ENCODE measurements at places on chromosomes 16 and 17. TPM values are rescaled to one million over a fixed set of nuclear protein-coding genes. Genes with fewer than 3 reads are reported as not detected.

DNA sequence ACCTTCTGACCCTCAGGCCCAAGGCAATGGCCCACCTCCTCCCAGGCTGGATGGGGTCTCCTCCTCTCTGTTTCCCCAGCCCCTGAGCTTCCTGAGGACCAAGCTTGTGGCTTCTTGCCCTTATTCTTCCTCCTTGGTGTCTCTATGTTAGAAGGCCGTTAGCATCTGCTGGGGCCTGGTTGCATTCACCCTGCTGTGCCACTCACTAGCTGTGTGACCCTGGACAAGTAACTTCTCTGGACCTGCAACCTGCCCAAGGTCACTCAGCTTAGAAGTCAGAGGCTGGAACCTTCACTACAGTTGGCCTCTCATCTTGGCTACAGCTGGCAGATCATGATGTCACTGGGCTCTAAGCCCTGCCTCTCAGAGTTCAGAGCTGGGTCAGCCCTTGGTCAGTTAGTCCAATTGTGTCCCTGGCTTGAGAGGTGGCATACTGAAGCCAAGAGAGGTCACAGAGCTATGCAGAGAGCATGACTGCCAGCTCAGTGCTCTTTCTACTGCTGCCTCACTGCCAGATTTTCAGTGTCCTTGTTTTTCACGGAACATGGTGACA lies 3.0 kb downstream of the MT2A start:
- peak; percentile 67 for DNase-seq

Gene SPNS3
- total RNA-seq, result not detected

DNA sequence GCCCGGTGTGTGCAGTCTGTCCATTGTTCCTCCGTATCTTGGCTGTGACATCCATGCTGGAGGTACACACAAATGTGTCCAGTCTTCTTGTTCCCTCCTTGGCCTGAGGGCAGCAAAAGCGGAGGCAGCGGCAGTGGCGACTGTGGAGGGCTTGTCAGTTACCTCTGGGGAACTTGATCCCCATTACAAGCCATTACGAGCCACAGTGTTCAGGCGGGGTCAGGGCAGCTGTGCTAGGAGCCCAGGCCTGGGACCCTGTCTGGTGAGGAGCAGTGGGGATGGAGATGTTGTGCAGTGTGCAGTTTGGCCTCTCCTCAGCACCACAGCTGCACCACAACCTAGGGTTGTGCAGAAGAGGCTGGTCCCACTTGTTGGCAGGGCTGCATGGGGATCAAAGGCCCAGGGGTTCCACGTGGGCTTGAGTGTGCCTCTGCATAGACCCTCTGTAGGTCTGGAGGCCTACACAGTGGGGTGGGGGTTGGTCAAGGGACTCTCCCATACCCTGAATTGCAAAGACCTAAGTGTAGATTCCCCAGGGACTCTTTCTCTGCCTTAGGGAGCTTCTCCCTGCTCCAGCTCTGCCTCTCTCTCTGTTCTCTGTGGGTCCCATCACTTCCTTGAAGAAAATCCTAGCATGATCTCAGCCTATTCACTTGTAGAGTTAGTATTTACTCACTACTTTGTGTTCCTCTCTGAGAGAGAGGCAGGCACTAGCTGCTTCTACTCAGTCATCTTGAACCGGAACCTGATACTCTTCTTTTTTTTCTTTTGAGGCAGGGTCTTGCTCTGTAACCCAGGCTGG lies 58.8 kb downstream of the SLFN11 start:
- DNase-seq, result no peak

- peak; percentile 33 for DNase-seq
Observed at GRCh38 chr16:381789-382717, at the start of gene PGAP6. TSS of gene PGAP6 (minus strand) at chr16:381978. CDS start at chr16:381821, 157 bp downstream.

DNA sequence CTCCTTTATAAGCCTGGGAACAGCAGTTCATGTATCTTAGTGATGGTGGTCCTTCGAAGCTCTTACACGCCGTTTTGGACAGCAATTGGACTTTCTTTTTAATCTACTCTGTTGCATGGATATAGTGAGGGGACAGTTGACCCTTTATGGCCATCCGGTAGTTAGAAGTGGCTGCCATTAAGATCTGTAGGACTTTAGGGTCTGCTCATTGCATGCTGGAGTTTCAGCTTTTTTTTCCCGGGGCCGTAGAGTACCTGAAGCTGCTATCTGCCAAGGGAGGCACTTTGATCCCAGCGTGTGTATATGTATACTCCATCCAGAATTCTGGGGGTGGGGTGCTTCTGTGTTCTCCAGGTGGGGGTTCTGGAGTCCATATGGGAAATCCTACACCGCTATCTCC lies 1.2 kb downstream of the CYB5D1 start:
- DNase-seq, result no peak

DNA sequence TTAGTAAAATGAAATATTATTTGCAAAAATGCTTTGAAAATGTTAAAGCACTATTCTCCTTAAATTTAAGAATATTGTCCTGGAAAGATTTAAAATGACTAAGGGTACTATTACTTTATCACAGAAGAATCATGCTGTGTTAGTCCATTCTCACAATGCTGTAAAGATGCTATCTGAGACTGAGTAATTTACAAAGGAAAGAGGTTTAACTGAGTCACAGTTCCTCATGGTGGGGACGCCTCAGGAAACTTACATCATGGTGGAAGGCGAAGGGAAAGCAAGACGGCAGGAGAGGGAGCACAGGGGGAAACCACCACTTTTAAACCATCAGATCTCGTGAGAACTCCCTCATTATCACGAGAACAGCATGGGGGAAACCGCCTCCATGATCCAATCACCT lies 245.6 kb downstream of the IRX3 start:
- no peak for DNase-seq

Gene ARL5C
- total RNA-seq, result not detected

Gene KIF2B
- not detected for total RNA-seq

DNA sequence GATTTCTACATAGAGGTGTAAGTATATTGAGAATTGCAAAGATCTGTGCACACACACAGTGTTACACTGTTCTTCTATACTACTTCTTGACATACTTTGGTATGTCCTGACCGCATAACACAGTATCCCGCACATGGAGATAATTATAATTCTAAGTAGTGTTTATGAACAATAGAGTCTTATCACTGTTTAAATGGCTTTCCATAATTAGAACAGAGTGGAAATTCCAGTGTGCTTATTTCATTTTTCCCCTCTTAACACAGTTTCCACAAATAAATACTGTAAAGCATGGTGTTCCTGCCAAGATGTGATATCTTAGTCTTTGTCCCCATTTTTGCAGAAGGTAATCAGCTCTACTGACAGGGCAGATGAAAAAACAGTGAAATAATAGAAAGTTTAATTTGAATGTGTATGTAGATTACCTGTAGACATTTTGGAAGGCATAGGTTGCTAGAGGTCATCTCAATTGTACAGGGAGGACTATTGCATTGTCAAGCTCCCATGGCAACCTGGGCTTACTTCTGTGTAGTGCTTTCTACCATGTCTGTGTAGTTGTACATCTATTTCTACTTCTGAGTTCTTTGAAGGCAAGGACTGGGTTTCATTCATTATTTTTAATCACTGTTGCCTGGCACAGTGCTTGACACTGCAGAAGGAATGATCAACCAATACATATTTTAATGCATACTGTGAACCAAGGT lies 10.1 kb upstream of the KRT28 start:
- peak; percentile 43 for DNase-seq

DNA sequence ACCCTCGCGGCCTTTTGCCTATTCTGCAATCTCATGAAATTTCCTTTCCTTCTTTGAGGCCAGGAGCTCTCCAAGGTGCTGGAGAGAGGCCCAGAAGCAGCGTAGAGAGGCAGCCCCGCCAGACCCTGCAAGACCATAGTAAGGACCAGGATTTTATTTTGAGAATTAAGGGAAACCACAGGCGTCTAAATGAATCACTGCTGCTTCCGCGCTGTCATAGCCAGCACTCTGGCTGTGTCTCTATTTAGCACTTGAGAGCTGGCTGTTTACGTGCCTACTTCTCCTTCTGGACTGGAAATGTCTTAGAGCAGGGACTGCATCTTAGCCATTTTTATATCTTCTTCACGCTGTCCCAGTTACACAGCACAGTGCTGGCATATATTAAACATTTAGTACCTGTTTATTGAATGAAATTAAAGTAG lies 37.6 kb upstream of the PIRT start:
- DNase-seq, result no peak

- DNase-seq, result no peak
Observed at GRCh38 chr17:9218064-9218635, 196.8 kb downstream of the NTN1 start.

- DNase-seq, result peak; percentile 82
Observed at GRCh38 chr17:59378675-59379074, 47.2 kb downstream of the YPEL2 start.

Gene PRAC2
- not detected for total RNA-seq

DNA sequence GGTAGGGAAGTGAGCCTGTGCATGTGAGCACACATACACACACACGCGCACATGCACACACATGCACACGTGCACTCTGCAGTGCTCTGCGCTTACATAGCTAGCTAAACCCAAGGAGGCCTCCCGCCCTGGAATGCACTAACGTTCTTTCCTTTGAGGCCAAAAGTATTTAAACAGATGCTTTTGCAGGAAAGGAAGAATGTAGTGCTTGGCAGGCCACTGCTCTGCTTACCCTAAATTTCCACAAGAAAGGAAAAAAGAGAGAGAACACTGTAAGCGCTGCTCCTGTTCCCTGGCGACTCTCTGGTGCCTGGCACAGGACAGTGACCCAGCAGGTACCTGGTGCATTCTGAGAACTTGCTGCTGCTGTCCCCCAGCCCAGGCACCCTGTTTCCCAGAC lies 31.3 kb upstream of the MRPS23 start:
- peak; percentile 89 for DNase-seq

Gene SCGB1C2
- total RNA-seq, result not detected

Gene RAB11FIP4
- total RNA-seq, result 1.1 TPM

DNA sequence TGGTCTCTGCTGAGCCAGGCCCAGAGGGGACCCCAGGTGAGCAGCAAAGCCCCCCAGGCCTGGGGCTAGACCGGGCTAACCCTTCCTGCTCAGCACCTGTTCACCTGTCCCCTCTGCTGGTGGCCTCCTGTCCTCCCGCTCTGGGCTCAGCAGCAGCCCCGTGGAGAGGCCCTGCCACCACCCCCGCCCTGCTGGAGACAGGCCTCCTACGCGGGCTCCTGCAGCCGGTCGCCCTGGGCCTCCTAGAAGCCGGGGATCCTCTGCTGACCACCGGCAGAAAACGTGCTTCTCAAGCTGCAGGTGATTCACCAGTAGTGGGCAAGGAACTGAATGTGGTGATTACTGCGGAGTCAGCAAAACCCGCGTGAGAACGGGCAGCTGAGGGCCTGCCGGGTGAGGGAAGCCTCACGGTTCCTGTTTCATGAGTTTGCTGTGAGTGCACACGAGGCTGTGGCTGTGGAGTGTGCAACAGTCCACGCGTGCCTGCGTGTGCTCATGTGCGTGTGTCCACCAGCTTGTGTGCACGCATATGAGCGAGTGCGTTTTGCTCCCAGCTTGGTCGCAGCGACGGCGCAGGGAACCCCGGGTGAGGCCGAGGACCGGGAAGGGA lies 792 bp downstream of the SECTM1 start:
- peak; percentile 55 for DNase-seq

DNA sequence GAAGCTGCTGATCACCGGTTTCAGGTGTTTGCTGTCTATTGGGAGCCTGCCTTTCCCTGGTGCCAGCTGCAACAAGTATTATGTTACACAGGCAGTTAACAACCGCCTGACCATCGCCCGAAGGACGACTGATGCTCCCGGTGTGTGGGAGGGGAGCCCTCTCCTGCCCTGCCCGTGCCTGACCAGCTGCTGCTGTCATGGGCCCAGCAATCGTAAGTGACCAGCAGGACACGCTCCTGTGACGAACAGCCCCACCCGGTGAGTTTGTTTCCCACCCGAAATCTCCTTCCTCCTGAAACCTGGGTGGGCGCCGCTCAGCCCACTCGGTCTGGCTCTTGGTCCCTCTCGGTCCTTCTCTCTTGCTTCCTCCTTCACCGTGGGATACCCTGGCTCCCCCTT lies 17.9 kb upstream of the UBE2I start:
- no peak for DNase-seq

DNA sequence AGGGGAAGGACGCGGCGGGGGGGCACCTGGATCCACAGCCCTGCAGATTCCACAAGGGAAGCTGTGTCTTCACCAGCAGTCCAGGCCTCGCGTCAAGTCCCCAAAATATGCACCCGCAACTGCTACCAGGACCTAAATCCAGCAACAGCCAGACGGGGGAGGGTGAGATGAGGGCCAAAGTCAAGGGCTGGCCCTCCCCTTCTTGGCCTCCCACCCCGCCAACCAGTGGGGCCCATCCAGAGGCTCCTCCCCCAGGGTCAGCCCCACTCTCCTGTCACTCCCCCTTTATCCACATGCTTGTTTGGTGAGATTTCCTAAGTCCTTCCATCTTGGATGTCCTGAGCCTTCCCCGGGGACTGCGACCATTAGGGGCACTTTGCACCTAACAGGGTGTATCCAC lies 138.7 kb downstream of the ENGASE start:
- DNase-seq, result no peak
